Stimulated activated CD4-positive, alpha-beta T cell treated with anti-CD3 and anti-CD28 coated beads, Interleukin-15, amount 100 ng/mL, for 1 hour (primary cell): ENCODE measurements at places on chromosomes 2 and 18.

DNA sequence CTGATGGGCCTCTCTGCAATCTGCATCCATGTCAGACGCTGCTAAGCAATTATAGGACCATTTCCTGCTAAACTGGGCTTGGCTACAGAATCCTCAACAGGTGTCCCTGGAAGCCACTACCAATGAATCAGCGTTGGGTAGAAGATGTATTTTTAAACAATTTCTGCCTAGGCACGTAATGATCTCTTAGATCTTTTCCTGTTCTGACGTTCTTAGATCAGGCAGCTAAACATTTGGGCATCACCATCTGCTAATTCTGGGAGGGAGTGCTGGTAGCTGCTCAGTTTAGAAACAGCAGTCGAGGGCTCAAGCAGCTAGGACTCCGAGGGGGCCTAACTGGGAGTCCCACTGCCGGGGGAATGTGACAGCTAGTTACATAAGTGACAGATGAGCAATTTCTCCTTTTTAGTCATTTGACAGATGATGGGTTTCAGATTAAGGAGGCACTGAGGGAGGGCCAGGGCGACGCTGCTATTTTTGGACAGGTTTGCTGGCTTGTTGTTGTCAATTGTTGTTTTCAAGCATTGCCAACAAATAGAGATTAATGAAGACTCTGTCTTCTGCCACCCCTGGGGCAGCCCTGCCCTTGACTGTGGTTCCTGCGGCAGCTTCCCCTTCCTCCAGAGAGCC lies 92.7 kb downstream of the MRO start:
- no peak for DNase-seq

DNA sequence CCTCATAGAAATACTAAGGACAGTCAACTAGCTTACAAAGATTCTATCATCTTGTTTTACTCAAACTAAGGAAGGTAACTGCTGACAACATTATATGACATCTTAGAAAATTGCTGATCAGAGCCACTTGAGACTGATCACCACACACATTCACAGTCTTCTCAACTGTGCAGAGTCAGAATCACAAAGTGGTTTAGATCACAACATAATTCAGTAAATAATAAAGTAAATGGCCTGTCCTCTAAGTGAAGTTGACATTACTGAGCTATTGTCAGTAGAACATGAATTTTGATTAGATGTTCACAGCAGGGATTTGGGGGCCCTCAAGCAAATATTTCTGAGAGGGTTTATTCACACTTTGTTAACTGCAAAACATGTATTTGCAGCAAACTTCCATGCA lies 28.5 kb downstream of the NOL4 start:
- no peak for DNase-seq

DNA sequence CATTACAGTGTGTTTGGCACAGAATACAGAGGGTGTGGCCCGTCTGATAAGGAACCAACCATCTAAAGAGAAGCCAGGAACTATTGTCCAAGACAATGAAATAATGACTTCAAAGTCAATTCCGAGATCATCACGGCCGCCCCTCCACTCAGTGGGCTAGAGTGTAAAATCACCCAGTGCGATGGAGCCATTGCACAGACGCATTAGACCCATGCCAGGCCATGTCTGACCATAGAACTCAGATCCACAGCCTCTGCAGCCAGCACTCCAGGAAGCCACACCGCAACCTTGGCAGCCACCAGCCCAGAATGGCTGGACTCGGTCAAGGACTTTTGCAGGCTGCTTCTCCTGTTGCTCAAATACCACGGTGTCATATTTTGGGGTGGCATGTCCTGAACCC lies 835.7 kb downstream of the DCDC2C start:
- DNase-seq, result no peak

DNA sequence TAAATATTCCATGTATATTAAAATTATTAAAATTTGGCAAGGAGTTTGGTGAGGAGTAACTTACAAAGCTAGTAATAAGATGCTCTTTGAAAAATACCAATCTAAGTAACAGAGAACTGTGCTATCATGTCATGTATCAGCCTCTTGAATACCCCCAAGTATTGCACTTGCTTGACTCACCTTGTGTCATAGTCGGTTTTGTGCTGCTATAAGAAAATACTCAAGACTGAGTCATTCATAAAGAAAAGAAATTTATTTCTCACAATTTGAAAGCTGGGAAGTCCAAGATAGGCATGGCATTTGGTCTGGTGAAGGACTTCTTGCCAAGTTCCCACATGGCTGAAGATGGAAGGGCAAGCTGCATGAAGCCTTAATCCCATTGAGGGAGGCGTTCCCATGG lies 179.2 kb downstream of the MEMO1 start:
- DNase-seq, result no peak

GRCh38 chr2:215396595-215397313 lies 39.1 kb downstream of the FN1 start:
- no peak for DNase-seq
